Stimulated activated CD4-positive, alpha-beta T cell treated with anti-CD3 and anti-CD28 coated beads, Interleukin-12 subunit alpha, Interleukin-12 subunit beta, amount 100 ng/mL, for 4 hours (primary cell): ENCODE measurements at places on chromosomes 1 and 21.

DNA sequence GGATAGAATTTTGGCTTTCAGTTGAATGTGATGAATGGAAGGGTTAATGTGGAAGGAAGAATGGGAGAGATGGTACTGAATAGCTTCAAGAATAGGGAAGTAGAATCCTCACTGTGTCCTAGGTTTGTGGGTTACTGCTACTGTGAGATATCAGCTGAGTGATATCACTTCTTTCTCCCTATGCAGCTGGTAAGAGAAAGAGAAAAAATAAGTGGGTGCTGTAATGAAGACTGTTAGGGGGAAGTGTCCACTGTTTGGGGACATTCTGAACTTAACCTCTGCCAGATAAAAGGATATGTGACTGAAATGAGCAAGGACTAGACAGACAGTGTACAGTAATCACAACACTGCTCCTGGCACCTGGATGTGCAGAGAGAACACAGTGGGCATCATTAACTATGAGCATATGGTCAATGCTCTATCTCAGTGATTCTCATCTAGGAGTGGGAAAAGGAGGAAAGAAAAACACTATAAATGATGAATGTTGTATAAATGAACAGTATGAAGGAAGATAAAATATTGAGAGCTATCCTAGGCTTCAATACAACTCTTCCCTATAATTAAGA lies 25.6 kb upstream of the MOB3C start:
- DNase-seq: no peak

GRCh38 chr1:158998037-158998780 lies 11.5 kb upstream of the IFI16 start:
- no peak for DNase-seq

DNA sequence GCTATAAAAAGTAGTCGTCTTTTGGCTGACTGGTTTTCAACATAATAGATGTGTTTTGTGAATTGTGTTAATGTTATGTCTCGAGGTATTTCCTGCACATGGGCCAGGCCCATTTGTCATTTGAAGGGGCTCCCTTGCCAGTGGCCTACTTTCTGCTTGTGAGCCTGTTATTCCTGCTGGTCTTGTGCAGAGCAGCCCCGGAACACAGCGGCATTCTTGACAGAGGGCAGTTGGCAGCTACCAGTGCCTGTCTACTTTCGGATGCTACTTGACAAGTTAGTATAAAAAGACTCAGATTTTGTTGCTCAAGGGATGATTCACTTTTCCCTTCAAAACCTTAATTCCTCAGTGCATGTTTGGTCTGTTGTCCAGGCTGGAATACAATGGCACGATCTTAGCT lies 28.5 kb downstream of the PGM1 start:
- no peak for DNase-seq

- DNase-seq: no peak
Measured at GRCh38 chr1:190456129-190456528, 21.5 kb downstream of the BRINP3 start.

DNA sequence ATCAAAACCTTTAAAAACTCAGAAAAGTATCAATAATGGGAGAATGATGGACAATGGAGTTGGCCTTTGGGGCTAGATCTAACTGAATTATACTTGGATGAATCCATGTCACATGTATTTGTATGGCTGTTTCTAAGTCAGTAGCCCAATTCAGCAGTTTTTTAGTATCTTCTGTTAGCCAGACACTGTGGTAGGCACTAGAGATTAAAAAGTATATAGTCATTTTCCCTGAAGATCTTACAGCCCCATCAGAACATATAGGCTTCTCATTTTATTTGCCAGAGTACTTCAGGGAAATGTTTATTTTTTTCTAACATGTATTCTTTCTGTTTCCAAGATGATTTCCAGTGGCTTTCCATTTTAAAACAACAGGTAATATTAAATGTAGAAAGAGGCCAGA lies 273.7 kb downstream of the NFIA start:
- no peak for DNase-seq

DNA sequence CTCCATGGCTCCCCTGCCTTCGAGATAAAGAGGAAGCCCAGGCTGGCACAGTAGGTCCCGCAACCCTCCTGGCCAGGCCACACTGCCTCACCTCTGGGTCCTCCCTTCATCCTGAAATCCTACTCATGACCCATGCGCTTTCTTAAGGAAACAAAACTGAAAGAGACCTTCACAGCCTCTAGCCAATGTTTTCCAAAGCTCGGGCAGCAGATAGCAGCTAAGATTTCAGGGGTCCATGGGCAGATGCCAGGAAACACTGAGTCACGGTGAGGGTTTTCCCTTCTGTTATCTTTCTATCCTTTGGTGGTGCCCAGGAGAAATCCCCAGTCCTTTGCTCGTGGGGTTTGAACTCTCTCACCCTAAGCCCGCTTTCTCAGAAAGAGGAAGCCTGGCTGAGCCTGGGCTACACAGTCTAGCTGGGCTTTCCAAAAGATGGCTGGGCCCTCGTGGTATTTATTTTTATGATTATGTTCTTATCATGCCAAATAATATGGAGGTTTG lies 26.6 kb downstream of the TTC39A start:
- DNase-seq: no peak

GRCh38 chr1:37118790-37119189 lies 84.5 kb upstream of the GRIK3 start:
- no peak for DNase-seq

DNA sequence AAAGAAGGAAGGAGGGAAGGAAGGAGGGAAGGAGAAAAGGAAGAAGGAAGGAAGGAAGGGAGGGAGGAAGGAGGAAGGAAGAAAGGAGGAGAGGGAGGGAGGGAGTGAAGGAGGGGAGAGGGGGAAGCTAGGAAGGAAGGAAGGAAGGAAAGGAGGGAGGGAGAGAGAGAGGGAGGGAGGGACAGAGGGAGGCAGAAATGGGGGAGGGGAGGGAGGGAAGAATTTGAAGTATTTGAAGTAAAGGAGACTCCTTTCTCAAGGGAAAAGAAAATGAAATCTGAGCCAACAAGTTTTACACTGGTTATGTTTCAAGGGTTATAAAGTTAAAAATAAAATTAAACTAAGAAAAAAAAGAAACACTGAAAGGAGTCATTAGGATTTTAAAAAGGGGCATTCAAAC lies 431.4 kb downstream of the BRINP3 start:
- no peak for DNase-seq

GRCh38 chr1:173267453-173267945 lies 60.4 kb upstream of the TNFSF4 start:
- no peak for DNase-seq

GRCh38 chr1:81225789-81226602 lies 574.7 kb upstream of the ADGRL2 start:
- no peak for DNase-seq

- DNase-seq: no peak
Measured at GRCh38 chr1:229897501-229897900, 169.5 kb upstream of the GALNT2 start.

DNA sequence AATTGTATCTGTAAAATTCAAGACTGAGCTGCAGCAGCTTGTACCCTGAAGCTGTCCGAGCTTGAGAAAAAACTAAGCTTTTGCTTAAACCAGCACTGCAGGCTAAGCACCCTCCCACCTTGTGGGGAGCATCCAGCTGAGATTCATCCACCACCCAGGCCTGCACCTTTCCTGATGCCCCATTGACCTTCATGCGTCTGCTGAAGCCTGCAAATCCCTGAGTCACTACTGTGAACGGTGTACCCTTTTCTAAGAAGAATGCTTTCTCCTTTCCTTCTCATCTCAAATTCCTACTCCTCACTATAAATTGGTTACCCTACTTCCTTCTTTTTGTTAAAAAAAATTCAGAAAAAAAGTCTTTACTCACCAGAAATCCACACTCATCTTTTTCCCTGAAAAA lies 90.9 kb upstream of the RGS18 start:
- no peak for DNase-seq

DNA sequence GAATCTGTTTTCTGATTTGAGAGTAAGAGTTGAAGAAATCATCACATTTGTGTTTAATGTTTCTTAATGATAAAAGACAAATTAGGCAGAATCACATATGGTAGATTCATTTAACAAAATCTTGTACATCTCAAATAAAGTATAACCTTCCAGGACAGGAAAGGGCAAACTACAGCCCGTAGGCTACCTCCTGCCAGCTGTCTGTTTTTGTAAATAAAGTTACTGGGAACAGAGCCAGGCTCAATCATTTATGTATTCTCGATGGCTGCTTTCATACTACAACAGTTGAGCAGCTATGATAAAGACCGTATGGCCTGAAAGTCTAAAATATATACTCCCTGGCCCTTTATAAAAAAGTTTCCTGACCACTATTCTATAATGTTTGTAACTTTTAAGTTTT lies 204.1 kb downstream of the COL24A1 start:
- DNase-seq: no peak

- DNase-seq: no peak
Measured at GRCh38 chr21:16534408-16535101, 804.8 kb downstream of the USP25 start.

DNA sequence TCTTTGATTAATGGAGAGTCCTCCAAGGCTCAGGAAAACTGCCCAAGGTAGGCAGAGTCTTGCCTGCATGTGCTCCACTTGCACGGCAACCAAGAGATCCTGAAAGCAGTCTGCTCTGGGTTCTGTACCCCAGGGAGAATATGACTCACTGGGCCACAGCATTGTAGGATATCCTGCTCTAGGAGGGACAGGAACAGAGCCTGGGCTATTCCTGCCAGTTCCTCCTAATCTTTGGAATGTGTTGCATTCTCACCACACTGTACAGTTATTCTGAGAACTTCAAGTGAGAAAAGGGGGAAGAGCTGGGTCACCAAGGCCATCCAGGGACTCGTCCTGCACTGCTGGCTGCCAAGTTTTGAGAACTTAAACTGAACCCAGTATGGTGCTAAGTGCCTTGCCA lies 278.5 kb downstream of the MATN1 start:
- no peak for DNase-seq

DNA sequence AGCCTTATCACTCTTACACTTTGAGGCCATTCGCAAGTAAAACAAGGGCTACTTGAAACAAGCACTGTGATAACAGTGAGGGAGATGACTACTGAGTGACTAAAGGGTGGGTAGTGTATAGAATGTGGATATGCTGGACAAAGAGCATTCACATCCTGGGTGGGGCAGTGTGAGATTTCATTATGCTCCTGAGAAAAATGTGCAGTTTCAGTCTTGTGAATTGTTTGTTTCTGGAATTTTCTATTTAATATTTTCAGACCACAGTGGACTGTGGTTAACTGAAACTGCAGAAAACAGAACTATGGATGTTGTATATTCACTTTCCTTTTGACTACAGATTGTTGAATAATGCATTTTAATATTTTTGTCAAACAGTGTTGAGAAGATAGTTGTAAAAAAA lies 25.1 kb upstream of the B3GALT2 start:
- DNase-seq: no peak

- no peak for DNase-seq
Measured at GRCh38 chr21:45207839-45208626, 79.7 kb downstream of the POFUT2 start.

DNA sequence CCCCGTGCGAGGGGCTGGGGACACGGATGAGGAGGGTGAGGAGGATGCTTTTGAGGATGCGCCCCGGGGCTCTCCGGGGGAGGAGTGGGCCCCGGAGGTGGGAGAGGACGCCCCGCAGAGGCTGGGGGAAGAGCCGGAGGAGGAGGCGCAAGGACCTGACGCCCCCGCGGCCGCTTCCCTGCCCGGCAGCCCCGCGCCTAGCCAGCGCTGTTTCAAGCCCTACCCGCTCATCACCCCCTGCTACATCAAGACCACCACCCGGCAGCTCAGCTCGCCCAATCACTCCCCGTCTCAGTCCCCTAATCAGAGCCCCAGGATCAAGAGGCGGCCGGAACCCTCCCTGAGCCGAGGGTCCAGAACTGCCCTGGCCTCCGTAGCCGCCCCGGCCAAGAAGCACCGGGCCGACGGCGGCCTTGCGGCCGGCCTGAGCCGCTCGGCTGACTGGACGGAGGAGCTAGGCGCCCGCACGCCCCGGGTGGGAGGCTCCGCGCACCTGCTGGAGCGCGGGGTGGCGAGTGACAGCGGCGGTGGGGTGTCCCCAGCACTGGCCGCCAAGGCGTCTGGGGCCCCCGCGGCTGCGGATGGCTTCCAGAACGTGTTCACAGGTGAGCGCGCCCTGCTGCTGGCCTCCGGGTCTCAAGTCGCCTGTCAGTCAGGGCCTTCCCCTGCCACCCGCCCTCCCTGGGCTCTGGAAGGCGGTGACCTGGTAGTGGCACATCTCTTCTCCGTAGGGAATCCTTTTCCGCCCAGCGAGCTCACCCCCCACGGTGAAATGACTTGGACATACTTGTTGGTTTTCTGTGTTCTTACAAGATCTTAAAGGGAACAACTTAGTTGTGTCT lies 1.7 kb downstream of the FMN2 start:
- DNase-seq: no peak

GRCh38 chr1:16009030-16009460 lies 5.0 kb downstream of the SRARP start:
- peak; percentile 68 for DNase-seq

GRCh38 chr1:155882235-155882634 lies 22.9 kb downstream of the SYT11 start:
- no peak for DNase-seq

DNA sequence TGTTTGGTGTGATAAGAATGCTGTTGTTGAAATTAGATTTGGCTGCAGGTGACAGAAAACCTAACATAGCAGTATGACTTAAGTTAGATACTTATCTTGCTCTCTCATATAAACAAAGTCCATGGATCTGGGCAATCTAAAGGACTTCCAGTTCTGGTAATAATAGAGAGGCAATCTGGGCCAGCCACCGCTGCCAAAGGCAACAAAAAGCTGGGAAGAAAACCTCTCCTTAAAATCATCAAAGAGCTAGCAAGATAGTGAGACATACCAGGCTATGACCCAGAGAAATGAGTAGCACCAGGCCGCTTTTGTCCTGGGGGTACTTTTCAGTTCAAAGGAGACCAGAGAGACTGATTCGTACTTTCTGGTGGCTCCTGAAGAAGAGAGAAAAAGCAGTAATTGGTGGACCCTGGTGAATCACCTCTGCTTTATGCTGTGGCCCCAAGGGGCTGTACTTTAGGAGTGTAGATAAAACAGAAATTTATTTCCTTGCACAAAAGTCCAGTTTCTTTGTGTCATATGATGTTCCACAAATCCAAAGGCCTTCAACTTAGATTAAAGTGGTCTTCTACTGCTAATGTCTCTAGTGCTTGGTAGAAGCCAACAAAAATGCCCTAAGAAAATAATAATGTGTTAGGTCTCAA lies 125.4 kb downstream of the TBX19 start:
- no peak for DNase-seq

DNA sequence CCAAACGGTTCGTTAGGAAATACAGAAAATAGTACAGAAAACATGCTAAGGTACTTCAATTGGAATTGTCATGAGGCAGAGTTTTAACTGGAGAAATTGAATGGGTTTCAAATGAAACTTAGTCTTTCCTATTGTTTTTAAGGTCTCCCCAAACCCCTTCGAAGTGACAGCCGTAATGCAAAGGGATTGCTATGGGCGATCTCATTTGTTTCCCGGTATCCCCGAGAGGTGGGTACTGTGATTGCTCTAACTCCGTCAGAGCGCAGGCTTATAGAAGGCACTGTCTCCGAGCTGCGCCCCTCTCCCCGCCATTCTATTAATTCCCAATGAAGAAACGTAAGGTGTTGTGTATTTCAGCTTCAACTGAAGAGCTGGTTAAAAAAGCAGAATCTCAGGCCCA lies 22.0 kb upstream of the RNF187 start:
- DNase-seq: no peak
